ENCODE measurements at places on chromosomes 11 and 22.

- DNase-seq: no peak
Observed at GRCh38 chr11:69921128-69922014, 102.2 kb upstream of the FGF3 start.

DNA sequence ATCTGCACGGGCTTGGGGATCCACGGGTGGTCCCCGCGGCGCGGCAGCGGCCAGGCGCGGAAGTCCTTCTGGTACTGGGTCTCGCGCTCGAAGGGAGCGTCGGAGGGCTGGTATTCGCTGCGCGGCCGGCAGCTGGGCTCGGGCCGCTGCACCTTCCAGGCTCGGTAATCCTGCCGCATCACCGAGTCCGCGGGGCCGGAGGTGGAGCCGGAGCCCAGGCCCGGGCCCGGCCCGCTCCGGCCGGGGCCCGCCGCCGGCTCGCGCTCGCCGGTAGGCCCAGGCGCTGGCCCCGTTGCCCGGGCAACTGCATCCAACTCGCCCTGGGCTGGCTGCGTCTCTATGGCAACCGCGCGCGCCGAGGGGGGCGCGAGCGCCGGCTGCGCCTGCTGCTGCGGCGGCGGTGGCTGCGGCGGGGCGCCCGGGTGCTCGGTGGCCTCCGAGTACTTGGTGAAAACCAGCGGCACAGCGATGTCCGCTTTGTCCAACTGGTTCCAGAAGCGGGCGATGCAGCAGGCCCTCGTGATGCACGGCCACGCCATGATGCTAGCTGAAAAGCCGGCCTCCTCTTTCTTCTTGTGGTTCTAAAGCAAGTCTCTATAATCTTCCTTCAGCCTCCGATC lies 897 bp downstream of the MAP6 start:
- no peak for DNase-seq

GRCh38 chr11:117166491-117166890 lies 12.1 kb upstream of the SIDT2 start:
- DNase-seq: no peak

DNA sequence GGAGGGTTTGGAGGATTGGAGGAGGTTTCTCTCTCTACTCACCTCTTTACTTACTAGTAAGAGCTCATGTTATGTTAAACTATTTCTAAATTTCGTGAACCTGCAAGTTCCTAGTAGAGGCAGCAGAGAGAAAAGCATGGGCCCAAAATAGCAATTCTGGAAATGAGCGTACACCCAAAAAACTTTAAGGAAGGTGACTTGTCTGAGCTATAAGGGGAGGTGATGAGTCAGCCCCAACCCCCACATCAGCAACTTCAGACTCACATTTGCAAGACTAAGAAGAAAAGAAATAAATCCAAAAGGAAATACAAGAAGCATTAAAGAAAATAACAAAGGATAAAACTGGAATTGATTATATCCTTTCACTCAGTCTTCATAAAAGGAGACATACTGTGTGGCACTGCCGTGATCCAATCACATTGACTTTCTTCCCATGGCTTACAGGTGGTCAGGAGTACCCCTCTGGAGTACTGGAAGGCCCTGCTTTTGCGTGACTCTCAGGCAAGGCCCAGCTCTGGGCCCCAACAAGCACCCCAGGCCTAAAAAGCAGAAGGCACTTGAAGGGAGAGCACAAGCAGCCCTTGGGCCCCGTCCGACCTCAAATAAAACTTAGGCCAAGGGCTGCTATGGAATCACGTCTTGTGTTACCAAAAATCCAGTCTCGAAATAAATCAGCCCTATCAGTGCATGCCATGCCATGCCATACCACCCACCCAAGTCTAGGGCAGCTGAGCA lies 14.3 kb downstream of the PACSIN2 start:
- DNase-seq: no peak

DNA sequence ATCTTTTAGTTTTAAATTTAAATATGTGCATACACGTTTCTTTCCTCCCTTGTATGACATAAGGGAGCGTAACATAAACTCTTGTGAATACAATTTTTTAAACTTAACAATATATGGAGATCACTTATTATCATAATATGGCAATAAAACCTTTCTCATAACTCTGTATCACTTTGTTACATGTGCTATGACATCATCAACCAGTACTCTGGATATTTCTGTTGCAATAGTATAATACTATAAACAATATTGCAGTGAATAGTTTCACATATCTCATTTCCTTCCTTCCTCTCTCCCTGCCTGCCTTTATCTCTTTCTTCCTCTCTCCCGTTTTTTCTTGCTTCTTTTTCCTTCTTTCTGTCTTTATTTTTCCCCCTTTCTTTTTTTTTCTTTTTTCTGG lies 1278.0 kb upstream of the CNTN5 start:
- no peak for DNase-seq

DNA sequence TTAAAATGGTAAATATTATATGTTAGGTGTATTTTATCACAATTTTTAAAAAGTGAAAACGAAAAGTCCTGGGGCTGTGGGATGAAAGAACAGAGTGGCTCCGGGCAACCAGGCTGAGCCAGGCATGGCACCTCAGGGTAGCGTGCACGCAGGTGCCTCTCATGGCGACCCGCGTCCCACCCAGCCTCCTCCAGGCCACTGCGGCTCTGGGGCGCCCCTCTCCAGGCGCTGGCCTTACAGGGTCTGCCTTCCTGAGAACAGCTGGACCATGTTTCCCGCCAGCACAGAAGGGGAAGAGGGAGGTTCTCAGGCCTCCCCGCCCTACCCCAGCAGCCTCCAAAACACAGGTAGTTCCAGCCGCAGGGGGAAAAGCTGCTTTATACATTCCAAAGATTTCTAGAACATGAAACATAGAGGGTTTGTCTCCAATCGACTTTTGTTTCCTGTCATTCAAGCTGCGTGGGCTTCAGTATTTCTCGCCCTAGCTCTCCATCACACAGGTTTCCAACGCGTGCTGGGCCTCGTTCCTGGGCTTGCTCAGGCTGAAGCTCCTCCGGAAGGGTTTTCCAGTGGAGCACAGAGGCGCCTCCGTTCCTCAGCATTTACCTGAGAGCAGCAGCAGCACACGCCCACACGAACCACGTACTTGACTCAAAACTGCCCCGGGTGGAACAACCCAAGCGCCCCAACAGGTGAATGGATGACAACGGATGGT lies 10.5 kb downstream of the EHD1 start:
- no peak for DNase-seq
